ENCODE measurements at places on chromosomes 4 and X.

DNA sequence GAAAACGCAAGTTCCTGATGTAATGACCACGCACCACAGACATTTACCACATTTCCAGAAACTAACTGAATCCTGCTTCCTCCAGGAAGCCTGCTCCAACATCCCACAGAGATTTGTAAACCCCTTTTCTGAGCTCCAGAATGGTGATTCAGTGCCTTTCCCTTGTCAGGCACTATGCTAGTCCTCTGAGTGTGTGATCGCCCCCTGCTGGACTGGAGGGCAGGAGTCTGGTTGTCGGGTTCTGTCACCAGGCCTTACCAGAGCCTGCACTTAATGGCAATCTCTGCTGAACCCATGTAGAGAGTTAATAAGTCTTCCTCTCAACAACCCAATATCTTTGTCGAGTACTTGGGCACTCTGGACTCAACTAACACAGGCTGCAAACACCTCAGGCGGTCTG, 14.5 kb upstream of the KDM5C start:
- peak; percentile 47 for DNase-seq

- DNase-seq = no peak
Observed at GRCh38 chrX:18652636-18653035, 19.3 kb downstream of the RS1 start.

DNA sequence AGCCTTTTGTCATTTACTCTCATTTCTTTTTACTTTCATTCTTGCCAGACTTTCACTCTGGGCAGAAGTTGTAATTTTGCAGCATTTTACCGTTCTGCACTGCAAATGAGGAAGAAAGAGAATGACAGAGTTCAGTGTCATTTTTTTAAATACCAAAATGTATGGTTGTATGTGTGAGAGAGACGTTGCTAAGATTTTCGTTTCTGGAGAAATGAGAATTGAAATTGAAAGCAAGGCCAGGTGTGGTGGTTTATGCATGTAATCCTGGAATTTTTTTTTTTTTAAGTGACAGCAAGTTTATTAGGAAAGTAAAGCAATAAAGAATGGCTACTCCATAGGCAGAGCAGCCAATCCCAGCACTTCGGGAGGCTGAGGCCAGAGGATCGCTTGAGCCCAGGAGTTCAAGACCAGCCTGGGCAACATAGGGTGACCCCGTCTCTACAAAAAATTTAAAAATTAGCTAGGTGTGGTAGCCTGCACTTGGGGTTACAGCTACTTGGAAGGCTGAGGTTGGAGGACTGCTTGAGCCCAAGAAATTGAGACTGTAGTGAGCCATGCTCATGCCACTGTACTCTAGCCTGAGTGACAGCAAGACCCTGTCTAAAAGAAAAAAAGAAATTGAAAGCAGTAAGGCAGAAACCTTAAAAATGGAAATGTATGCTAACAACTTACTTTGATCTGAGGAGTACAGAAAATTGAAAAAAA, 12.9 kb downstream of the DCK start:
- no peak for DNase-seq

DNA sequence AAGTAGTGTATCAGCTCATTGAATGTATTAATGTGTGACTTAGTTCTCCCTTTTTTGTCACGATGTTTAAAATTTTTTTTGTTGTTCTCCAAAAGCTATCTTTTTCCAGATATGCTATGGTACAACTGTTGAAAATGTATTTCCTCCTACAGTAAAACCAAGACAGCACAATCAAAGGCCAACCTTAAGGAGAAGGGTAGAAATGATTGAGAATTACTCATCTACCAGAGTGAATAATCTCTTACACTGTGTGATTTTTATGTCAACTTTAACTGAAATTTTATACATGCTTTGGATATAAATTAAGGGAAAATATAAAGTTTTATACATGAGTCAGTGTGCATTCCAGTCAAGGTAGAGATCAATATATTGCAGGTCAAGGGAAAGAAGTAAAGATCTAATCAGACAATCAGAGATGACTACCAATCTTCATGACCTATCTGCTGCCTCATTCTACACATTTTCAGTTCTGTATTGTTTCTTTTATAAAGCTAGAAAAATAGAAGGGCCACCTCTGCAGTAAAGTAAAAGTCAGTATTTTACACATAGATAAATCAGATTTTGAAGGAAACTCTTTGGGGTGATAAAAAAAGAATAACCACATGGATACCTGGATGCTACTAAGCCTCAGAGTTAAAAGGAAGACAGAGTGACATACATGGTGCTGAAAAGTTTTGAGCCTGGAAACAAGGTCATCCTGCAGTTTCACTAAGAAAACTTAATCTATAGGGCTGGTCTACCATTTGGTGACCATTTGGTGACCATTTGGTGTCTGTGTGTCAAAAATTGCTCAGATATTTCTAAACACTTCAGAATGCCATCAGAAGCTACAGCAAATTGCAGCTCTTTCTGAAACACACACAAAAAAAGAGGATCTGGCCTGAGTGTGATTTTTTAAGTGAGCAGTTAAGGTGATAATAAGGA, 1.6 kb downstream of the FAM13A start:
- no peak for DNase-seq

- DNase-seq = no peak
Observed at GRCh38 chrX:119991005-119991787, 47.6 kb upstream of the NKAP start.

GRCh38 chr4:112515198-112516065, 548 bp downstream of the NEUROG2 start:
- DNase-seq = no peak

DNA sequence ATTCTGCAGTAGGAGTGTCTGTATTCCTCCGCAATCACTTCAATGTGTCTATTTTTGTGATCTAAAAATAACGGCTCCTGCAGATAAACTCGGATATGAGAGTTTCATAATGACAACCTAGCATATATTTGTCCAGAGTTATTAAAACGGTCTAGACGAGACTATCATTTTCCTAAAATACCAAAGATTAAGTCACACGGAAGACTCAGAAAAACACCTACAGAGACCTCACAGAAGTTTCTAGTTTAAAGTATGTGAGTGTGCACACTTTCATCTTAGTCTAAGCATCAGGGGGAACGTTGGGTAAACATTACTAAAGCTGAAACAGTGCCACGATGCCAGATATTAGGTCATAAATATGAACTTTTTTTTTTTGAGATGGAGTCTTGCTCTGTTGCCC, 156.9 kb downstream of the AFAP1 start:
- no peak for DNase-seq

DNA sequence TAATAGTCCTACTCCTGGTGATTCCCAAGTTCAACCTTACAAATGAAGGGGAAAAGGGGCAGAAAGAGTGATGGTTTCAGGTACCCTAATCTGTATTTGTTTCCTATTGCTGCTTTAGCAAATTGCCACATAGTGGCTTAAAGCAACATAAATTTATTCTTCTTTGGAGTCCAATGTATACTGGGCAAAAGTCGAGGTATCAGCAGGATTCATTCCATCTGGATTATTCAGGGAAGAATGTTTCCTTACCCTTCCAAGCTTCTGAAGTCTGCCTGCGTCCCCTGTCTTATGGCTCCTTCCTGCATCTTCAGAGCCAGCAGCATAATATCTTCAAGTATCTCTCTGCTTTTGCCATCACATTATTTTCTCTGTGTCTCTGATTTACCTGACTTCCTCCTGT, 10.3 kb upstream of the BST1 start:
- no peak for DNase-seq

GRCh38 chr4:38091636-38092035, 131.4 kb downstream of the PTTG2 start:
- no peak for DNase-seq

GRCh38 chrX:28586286-28586685, 960 bp upstream of the IL1RAPL1 start:
- DNase-seq = no peak

DNA sequence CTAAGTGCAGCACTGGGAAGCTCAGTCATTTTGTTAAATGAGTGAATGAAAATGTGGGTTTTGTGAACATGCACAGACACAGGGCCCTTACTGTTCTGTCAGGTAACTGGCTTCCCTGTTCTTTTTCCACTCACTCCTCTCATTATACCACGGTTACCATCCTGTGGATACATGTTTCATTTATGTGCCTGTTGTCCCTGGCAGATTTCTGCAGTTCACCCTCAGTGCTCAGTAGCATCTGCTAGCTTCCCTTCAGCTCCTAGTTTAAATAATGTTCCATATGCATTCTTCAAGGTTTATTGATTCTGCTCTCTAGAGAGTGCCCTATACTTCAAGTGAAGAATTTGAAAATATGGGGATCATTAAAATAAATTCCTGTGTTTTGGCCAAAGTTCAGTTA, 1634.3 kb upstream of the ADGRL3 start:
- DNase-seq = no peak

DNA sequence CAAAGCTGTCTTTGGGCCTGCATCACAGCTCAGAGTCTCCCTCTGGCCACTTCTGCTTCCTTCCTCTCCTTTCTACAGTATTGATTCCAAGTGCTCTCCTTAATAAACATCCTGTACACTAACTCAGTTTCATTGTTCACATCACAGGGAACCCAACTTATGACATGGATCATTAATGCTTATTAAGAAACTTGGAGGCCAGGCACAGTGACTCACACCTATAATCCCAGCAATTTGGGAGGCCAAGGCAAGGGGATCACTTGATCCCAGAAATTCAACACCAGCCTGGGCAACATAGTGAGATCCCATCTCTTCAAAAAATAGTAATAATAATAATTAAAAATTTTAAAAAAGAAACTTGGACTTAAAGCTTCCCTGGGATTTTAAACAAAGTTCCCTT, 89.2 kb upstream of the EFHC2 start:
- DNase-seq = no peak

DNA sequence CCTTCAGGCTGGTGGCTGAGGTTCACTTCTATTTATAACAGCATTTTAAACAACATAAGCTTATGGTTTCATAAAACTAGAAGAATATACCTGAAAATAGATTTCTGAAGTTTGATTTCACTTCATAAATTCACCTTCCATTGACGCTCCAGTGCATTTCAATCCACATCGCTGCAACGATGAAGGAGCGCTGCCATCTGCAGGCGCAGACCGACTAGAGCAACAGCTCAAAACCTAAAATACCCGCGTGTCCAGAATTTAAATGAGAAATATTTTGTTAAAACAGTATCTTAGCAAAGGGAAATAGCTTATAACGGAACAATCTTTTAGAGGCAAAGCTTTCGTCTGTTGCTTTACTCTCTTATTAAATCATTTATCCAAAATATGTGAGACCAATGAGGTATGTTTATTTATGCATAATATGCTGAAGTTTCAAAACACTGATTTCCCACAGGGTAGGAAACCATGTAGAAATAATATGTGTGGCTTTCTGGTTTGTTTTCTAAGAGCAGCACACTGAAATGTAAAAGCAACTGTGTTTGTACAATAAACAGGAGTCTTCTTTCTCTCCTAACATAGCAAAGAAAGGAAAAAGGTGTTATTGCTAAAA, 816.4 kb upstream of the FRG1 start:
- DNase-seq = no peak

DNA sequence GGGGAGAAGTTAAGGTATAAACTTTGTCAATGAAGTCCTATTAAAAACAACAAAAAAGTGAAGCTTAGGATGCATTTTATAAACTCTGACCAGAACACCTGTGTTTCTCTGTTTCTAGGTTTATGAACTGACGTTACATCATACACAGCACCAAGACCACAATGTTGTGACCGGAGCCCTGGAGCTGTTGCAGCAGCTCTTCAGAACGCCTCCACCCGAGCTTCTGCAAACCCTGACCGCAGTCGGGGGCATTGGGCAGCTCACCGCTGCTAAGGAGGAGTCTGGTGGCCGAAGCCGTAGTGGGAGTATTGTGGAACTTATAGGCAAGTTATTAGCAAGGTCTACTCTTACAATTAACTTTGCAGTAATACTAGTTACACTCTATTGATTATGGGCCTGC, 46.6 kb downstream of the HTT start:
- DNase-seq = no peak

DNA sequence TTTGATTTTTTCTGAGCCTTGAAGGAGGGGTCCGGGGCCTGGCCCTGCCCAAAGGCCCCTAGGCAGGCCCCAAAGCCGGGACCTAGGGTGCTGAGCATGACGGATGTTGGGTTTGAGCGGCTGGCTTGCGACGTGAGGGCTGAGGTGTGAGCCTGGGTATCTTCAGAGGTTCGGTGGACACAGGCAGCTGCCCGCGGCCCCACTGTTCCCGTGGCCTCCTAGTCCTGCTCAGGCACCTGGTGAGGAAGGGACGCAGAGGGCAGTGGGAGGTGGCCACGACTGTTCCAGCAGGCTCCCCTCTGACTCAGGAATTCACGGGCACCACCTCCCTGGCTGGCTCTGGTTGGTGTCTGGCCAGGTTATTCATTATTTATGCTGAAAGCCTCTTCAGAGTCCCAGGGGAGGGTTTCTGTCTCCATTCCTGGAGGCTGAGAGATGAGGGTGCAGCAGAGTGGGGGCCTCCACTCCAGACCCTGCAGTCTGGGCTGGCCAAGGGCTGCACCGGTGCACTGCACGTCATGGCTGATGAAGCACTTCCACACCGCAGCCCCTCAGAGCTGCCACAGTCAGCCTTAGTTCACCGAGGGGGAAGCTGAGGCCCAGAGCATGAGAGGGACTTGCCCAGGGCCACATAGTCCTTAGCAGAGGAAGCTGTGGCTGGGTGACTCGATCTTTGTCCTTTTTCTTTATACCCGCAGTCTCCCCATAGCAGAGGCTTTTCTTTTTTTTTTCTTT, 2.2 kb downstream of the MSANTD1 start:
- DNase-seq = no peak

DNA sequence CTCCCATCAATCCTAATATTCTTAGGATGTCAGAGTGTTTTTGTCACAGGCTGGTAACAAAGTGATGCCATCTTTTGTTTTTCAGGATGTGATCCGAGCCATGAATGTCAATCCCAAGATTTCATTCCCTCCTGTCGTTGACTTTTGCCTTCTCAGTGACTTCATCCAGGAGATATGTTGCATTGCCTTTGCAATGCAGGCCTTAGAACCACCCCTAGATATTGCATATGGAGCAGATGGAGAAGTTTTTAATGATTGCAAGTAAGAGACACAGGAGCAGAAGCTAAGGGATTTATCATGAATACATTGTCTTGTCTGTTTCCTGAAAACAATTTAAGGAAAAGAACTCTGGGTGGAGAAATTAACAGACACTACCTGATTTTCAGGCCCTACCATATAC, 28.6 kb downstream of the SPATA18 start:
- DNase-seq = no peak

- DNase-seq = peak; percentile 20
Observed at GRCh38 chr4:55321707-55322264, 24.3 kb upstream of the SRD5A3 start.

- no peak for DNase-seq
Observed at GRCh38 chr4:89492581-89493071, 185.0 kb upstream of the GPRIN3 start.

DNA sequence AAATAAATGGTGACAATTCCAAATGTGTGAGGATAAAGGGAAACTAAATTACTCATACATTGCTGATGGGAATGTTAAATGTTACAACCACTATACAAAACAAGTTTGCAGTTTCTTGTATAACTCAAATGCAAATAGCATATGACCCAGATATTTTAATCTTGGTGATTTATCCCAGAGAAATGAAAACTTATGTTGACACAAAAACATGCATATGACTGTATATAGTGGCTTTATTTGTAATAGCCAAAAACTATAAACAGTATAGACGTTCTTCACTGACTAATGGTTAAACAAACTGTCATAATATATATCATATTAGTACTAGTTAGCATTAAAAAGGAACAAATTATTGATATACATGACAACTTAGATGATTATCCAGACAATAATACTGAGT, 619.2 kb downstream of the PDHA2 start:
- no peak for DNase-seq

Measured in stimulated activated CD8-positive, alpha-beta memory T cell treated with anti-CD3 and anti-CD28 coated beads, Interleukin-4, amount 100 ng/mL, for 4 hours (primary cell).